ENCODE measurements at places on chromosomes 7 and 10.

- no peak for DNase-seq
Observed at GRCh38 chr10:124079864-124080263, 13.5 kb downstream of the CHST15 start.

- DNase-seq = no peak
Observed at GRCh38 chr7:159280008-159280407, 135.3 kb upstream of the VIPR2 start.

- DNase-seq = no peak
Observed at GRCh38 chr7:121041516-121042148, 53.1 kb downstream of the CPED1 start.

DNA sequence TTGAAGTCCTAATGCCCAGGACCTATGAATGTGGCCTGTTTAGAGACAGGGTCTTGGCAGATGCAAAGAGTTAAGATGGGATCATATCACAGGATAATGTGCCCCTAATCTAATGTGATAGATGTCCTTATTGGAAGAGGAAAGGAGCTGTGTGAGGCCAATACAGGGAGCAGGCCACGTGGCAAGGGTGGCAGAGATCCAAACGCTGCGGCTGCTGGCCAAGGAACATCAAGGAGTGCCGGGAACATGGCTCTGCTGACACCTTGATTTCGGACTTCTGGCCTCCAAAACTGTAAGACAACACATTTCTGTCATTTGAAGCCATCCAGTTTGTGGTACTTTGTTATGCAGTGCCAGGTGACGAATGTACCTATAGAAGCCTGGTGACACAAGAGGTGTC, 37.7 kb upstream of the EZH2 start:
- no peak for DNase-seq

GRCh38 chr7:66258409-66258808, 53.3 kb downstream of the TPST1 start:
- DNase-seq = no peak

GRCh38 chr7:130909881-130910672, 176.1 kb upstream of the KLF14 start:
- DNase-seq = no peak

DNA sequence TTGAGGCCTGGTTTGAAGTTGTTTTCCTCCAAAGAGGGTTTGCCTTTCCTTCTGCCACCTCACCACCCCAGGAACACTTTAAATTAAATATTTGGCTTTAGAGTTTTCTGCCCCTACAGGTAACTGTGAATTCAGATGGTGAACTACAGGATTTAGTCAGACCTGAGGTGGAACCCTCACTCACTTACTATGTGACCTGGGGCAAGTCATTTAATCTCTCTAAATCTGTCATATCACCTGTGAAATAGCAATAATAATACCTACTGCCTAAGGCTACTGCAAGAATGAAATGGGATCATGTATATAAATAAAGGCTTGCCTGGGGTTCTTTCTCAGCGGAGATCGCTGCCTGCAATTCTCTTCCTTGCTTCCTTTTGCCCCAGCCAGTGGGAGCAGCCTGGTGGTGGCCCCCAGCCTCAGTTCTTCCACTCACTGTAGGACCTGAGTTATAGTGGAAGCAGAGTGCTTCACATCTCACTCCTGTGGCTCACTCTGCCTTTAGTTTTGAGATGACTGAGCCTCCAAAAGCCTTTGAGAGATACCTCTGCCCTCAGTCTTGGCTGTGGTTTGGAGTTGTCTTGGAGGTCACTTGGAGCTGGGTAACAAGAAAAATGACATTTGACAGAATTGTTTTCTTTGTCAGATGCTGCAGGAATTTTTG, 6.1 kb upstream of the ANKRD2 start:
- DNase-seq = no peak

DNA sequence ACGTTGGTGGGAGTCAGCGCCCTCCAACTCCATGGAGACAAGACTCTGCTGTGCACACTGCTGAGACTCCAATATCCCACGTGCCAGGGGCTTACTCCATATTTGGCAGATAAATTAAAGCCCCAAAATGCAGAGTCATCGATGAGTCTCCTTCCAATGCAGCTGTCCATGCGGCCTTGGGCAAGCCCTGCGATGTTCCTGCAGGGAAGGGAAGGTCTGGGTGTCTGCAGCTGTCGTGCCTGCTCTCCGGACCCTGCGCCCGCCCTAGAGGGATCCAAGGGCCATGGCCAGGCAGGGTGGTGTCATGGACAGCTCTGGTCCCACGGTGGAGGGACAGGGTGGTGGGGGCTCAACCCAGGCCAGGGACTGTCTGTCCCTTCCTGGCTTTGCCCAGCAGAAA, 185.2 kb downstream of the PTPRN2 start:
- no peak for DNase-seq

DNA sequence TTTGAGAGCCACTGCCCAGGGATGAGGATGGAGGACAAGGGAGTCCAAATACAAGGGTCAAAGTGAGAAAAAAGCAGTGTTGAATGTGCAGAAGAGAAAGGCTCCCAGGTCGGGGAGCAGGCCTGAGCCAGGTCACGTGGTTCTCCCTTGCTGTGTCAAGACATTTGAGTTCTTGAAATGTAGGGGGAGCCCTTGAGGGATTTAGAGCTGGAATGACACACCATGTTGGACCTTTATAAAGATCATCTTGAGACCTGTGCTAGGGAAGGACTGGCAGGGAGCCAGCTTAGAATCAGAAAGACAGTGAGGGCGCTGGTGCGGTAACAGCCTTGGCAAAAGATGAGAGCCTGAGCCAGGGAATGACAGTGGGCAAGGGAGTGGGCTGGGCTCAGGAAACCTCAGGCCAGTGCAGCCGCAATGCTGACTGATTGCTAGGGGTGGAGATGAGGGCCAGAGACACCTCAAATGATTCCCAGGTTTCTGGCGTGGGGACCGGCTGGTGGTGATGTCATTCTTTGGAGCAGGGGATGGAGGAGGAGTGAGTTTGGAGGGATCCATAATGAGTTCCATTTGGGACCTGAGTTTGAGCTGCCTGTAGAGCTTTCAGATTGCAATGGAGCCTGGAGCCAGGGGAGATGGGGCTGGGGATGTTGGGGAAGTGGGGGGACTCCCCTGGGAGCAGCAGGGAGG, 120.1 kb downstream of the PTPN20 start:
- no peak for DNase-seq

DNA sequence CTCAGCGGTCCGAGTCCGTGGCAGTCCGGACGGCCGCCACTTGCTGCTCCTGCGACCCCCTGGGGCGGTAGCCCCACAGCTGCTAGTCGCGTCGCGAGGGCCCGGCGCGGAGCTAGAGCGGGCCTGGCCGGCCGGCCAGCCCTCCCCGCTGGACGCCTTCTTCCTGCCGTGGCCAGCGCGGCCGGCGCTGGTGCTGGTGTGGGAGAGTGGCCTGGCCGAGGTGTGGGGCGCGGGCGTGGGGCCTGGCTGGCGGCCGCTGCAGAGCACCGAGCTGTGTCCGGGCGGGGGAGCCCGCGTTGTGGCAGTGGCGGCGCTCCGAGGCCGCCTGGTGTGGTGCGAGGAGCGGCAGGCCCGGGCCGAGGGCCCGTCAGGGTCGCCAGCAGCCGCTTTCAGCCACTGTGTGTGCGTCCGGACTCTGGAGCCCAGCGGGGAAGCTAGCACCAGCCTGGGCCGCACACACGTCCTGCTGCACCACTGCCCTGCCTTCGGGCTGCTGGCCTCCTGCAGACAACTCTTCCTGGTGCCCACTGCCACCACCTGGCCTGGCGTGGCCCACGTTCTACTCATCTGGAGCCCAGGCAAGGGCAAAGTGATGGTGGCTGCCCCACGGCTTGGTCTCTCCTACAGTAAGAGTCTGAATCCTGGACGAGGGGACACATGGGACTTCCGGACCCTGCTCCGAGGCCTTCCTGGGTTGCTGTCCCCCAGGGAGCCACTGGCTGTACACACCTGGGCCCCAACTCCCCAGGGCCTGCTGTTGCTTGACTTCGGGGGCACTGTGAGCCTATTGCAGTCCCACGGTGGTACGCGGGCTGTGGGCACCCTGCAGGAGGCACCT, 631 bp downstream of the HPS6 start:
- DNase-seq = peak; percentile 6

DNA sequence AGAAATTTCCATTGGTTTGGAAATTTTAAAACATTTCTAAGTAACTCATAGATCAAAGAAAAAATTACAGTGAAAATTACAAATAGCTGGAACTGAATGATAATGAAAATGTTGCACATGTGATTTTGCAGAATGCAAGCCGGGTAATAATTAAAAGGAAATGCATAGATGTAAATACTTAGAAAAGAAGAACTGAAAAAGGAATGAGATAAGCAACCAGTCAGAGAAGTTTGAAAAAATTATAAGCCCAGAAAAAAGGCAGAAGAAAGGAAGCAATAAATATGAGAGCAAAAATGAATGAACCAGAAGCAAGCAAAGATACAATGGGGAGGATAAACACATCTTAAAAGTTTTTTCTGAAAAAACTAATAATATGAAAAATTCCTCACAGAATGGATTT, 3.2 kb upstream of the TMEM273 start:
- DNase-seq = no peak

- DNase-seq = no peak
Observed at GRCh38 chr10:103278537-103278823, 1.5 kb downstream of the INA start.

Data from LoVo (cell line).